Right ventricle myocardium superior (tissue), 1 donor: ENCODE measurements at places on chromosomes 7 and 10. TPM values are rescaled to one million over a fixed set of nuclear protein-coding genes. Genes with fewer than 3 reads are reported as not detected.
A peak's percentile ranks its signal among the peaks of the same experiment; 100 is the strongest.

Gene NDUFB2
- total RNA-seq: 808 TPM

GRCh38 chr10:44818041-44818649 lies 93.0 kb upstream of the TMEM72 start:
- DNase-seq: no peak

DNA sequence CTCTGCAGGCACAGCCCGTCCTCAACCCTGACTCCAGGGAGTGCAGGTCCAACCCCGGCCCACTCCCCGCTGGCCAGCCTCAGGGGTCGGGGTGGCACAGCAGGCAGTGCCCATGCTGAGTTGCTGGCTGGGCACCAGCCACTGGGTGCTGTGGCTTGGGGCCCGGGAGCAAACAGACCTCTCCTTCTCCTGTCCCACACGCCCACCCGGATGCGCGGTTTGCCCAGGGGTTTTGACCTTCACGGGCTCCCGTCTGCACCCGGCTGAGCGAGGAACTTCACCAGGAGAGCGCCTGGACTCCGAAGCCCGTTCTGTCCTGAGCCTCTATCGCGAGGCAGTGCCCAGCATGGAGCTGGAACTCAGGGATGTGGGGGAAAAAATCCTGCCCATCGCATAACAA lies 2.6 kb upstream of the GRIFIN start:
- no peak for DNase-seq

DNA sequence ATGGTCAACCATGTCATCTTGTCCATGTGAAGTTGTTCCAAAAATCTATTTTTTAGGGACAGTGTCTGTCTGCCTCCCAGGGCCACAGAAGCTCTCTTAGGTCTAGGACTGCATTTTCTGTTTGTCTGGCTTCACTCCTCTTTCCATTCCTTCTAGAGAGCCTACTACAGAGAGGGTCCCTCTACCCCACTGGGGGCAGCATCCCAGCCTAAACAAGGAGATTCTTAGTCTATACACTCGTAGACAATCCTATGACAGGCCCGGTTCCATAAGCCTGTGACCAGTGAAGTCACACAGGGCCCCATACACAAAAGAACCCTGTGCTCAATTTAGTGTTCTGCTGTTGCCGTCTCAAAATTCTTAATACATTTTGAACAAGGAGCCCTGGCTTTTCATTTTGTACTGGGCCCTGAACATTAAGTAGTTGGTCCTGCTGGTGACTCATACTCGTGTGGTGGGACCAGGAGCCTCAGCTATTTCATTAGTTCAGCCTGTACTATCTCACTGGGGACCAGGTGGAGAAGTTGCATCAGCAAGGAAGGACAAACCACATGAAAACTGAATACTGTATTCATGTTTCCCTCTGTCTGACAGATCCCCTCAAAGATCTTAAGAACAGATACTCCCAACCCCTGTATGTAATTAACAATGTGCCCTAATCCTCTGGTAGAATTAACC lies 23.5 kb upstream of the FAM180A start:
- DNase-seq: no peak

DNA sequence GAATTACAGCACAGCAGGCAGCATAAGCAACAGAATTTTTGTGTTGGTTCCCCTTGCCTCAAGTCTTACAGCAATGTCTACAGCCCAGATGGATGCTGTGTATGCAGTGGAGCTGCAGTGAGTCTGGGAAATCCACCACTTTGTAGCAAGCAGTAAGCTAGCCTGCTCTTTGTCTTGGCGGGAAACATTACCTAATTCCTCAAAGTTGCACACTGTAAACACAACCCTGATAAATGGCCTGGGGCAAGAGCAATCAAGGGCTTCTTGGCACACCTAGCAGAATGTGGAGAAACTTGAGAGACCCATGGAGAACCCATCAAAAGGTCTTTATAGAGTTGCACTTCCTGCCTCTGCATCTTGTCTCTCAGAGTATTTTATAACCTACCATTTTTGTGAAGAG lies 102.0 kb upstream of the FOXP2 start:
- no peak for DNase-seq

DNA sequence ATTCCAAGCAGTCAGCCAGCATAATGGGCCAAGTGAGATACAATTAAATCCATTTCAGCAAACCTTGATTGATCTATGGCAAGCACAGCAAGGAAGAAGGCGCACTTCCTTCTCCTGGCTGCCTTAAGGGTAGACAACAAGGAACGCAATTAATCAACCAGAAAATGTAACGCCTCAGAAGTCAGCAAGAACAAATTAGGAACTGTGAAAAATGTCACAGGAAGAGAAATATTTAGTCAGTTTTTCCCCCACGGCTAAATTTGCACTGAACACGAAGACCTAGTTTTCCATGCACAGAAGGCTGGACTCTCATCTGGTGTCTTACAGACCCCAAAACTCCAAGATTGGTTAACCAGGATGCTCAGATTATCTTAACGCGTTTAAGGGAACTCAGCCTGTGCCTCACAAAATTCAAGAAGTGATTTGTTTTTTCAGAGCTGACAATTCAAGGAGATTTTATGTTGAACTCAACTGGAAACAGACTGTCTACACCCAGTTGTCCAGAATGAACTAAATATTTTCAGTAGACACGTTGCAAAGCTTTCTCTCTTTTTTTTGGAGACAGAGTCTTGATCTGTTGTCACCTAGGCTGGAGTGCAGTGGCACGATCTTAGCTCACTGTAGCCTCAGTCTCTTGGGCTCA lies 14.2 kb downstream of the SNX8 start:
- peak; percentile 8 for DNase-seq

DNA sequence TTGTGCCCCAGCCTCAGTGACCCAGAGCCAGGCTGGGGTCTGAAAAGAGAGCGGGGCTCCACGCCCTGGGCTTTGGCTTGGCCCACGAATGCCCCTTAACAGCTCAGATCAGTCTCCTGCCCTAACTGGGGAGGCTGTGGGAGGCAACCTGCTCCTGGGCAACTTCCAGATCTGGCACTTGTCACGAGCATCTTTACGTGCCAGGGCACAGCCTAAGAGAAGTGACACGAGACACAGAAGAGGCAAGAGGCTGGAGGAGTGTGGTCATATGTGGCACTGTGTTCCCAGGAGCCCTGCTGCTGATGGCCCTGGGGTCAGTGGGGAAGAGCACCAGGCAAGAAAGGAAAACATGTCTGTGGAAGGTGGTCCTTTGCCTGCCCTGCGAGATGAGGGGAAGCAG lies 97.8 kb upstream of the BTBD16 start:
- DNase-seq: no peak
